ENCODE measurements at places on chromosomes 12 and 14.

DNA sequence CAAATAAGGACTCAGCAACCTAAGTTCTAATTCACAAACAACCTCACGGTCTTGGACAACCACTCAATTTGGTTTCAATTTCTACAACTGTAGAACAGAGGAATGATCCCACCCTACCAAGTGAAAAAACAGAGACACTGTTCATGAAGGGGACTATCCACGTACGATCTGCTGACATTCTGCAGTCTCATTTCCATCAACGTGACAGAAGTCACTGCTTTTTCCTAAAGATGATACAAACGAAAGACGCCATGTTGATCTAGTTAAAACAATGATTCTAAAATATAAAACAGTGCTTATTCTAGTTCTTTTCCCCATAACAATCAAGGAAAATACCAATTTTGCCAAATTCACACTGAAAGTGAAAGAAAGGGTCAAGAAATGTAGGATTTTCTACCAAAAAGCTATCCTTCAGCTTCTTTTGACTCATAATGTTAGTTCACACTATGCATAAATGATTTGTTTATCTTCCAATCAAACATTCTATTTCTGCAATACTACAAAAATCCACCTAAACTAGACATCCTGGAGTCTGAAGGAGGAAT, 38.1 kb downstream of the CORO1C start:
- DNase-seq, result no peak

DNA sequence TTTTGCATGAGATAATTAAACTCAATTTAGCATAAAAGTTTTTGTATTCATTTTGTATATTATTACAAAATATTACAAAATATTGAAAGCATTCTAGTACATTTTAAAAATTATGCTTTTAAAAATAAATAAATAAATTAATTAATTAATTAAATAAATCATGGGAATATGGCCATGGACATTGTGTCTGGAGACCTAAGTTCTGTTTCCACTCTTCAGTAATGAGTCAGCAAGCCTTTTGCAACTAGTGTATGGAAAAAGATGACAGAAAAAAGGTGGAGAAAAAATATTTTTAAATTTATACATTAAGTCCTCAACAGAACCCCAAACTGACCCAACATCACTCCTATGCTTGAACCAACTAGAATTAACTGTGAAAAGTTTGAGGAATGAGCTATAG, 1187.5 kb upstream of the USP15 start:
- no peak for DNase-seq

DNA sequence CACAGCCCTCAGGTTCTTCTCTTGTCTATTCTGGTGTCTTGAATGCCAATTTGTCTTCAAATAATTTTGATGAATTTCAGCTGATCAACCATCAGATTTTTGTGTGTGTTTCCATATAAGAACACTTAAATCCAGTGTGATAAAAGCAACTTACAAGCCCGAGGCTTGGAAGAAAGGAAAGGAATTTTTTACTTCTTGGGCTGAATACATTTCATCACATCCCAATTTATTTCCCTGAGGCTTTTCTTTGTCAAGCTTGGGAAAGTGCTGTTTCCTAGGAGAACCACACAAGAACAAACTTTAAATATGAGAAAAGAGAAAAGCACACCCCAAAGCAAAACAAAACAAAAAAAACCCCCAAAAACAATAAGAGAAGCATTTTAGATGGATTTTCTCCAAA, 26.6 kb downstream of the GPRC5D start:
- no peak for DNase-seq

DNA sequence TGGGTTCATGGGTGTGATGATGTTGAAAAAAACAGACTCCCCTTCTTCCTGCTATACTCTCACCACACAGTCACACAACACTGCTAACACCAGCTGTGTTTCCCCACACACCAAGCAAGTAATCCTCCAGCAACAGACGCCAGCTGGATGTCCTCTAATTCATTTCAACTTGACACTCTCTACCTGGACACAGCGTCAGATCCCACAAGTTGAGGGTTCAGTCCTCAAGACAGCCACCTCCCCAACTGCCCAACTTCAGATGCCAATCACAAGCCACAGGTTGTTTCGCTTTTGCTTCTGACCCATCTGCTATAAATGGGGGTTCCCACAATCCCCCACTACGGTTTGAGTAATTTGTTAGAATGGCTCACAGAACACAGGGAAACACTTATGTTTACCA, 49.3 kb downstream of the TMEM30B start:
- DNase-seq, result no peak

- no peak for DNase-seq
Measured at GRCh38 chr14:33924566-33925100, 26.2 kb downstream of the EGLN3 start.

DNA sequence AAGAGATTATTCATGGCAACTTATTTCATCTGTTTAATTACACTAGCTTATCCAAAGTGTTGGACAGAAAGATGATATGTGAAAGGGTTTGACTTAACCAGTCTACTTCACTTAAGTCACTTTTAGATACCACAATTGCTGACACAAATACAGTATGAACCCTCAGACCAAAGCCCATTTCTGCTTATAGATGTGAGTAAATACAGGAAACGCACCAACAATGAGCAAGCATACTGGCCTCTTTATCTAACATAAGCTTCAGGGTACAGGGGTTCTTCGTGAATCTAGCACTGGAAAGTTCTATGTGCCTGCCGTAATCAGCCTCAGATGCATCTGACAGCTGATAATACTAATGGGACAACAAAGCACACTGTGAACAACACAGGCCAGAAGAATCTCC, 209.6 kb downstream of the MED13L start:
- no peak for DNase-seq

DNA sequence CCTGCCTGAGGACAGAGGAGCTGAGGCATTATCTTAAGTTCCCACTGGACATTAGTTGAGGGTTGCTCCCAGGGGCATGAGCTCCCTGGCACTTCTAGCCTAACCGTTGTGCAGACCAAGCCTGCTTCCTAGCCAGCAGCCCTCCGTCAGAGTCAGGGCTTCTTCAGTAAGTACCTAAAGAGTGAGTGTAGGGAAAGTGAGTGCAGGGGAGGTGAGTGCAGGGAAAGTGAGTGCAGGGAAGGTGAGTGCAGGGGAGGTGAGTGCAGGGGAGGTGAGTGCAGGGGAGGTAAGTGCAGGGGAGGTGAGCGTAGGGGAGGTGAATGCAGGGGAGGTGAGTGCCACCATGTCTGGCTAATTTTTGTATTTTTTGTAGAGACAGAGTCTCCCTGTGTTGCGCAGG, 190.5 kb downstream of the ESRRB start:
- no peak for DNase-seq

GRCh38 chr12:124837958-124838803, 25.5 kb downstream of the SCARB1 start:
- DNase-seq, result no peak

DNA sequence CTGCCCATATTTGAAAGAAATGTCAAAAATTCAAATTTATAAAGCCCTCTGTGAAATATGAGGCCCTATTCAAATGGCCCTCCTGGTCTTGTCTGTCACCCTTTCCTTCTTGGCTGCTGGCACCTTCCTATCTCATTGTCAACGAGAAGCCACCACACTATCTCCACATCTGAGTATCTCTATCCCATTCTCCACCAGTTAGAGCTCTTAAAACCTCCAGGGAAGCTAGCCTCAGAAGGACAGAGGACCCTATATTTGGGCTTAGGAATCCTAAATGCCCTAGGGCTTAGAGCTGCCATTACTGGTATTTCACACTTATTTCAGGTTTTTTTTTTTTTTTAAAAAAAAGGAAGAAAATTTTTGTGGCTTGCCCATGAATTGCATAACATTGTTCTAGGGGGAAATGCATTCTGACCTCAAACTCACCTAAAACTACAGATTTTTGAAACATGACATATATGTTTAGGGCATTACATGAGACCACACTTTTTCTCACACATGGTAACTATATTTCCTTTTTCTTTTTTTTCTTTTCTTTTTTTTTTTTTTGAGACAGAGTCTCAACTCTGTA, 25.0 kb downstream of the SLC25A21 start:
- no peak for DNase-seq

DNA sequence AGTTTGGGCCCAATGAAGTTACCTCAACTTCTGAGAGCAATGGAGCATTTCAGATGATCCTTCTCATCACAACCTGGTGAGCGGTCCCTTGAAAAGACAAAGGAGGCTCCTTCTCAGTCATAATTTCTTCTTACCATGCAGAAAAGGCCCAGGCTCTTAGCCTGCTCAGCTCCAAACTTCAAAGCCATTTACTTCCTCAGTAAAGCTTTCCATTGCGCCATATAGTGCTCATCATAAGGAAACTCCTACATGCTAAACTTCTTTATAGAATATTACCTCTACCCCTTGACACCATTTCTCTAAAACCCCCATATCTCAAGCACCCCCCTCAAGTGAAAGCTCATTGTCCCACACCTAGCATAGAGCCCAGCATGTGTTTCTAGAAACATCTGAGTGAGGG, 127.1 kb downstream of the GTF2A1 start:
- no peak for DNase-seq

- DNase-seq, result no peak
Measured at GRCh38 chr14:81406863-81407262, 6.7 kb upstream of the STON2 start.

DNA sequence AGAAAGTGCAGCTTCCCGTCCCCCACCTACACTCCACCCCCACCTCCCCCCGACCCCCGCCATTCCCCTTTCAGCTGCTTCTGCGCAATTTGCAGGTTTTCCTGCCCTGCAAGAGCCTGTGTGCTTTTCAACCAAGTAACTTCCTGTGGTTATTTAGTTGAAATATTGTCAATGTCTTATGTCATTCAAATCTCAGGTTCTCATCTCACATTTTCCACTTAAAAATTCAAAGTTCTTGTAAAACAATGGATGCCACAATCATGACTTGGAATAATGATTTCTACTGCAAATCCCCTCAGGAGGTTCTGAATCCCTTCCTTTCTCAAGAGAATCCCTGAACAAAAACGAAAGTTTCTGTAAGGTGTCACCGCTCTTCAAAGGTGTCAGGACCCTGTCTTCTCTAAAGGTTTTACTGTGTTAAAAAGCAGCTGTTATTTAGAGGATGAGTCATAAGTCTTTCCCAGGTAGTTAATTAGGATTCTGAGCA, 31.6 kb downstream of the WBP11 start:
- no peak for DNase-seq

- no peak for DNase-seq
Measured at GRCh38 chr12:125092872-125093680, 27.8 kb downstream of the AACS start.

DNA sequence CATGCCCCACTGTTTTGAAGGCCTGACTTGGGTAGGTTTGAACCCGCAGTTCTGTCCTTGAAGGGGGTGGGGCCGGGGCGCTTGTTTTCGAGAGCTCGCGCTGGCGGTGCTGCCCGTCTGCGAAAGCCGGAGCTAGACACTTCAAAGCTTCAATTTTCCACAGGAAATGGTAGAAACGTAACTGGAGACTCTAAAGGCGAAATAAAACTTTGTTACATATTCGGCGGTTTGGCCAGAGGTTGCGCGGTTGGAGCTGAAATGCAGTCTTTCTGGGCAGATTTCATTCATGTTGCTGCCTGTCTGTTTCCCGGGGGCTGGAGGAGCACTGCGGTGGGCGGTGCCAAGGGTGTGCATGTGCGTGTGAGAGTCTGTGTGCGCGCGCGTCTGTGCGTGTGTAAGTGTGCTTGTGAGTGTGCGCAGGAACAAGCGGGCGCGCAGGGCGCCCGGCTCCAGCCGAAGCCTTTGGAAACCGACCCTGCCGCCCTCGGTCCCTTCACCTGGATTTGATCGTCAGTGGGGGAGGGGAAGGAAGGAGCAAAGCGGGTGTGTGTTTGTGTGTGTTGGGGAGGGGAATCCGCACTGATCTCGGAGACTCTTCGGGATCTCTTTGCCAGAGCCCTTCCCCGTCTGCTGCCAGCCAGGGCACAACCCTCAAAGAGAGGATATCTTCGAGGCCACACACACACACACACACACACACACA, 227.7 kb upstream of the CRY1 start:
- DNase-seq, result peak; percentile 28

- no peak for DNase-seq
Measured at GRCh38 chr12:51672334-51672733, 81.3 kb downstream of the SCN8A start.

- DNase-seq, result no peak
Measured at GRCh38 chr14:100677554-100678468, 48.9 kb upstream of the DLK1 start.

- DNase-seq, result no peak
Measured at GRCh38 chr12:123167329-123167728, 16.4 kb upstream of the PITPNM2 start.

DNA sequence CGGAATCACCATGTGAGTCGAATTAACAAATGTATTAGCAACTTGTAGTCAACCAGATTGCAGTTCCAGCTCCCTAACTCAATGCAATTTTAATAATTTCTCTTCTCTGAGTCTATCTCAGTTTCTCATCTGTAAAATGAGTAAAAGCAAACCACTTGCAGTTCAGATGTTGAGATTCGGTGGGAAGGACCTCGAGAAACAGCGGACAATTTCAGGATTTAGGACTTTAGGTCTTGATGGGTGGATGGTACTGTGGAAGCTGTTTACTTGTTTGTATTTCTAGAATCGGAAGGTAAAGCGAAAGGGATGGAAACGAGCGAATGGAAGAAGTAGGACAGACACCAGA, 510 bp upstream of the TTC8 start:
- no peak for DNase-seq

GRCh38 chr14:72643317-72643801, 250.5 kb downstream of the DPF3 start:
- DNase-seq, result no peak

- no peak for DNase-seq
Measured at GRCh38 chr12:74483057-74483456, 54.6 kb upstream of the ATXN7L3B start.

GRCh38 chr12:26361964-26362363, 166.6 kb downstream of the SSPN start:
- DNase-seq, result no peak

DNA sequence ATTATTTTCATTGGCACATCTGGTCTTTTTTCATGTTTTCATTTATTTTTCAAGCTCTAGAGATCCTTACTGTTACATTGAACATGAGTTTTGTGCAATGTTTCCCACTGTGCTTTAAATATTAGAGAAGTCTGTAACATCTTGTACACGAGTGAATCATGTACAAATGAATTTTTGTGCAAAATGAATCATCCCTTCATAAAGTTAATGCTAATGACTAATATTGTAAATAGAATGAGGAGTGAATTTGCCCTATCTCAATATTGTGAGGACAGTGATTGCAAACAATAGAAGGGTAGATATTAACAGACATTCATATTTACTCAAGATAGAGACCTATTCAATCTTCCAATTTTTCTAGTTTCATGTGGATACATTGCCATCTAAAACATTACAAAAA, 463.3 kb upstream of the FOXG1 start:
- DNase-seq, result no peak

- peak; percentile 91 for DNase-seq
Measured at GRCh38 chr12:31353750-31354708, 28.1 kb upstream of the SINHCAF start.
